ENCODE measurements at places on chromosomes 7 and 10.

DNA sequence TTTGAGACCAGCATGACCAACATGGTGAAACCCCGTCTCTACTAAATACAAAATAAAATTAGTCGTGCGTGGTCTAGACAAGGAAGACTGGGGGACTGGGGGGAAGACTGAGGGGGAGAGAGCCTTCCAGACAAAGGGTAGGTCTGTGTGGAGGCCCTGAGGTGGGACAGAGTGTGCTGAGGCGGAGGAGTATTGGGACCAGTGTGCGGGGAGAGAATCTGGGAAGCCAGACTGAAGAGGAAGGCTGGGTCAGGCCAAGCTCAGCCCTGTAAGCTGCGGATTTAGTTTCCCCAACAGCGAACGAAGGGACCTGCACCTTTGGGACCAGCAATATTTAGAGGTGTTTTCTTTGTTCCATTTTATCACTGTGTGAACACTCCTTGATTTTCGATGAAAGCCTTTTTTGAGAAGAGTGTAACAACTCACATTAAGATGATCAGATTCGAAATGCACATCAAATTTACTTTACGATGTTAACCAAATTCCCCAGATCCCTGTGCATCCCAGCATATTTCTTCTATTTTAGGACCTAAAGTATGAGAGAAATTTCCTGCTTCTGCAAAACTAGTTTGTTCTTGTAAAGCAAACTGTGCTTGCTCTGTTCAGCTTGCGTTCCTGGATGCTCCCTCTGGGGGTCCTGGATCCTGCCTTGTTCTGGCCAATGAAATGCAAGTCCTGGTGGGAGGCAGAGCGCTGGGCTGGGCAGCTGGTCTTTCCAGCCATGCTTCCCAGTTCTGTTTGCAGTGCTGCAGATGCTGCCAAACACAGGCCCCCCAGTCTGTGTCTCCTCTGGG is 39.4 kb downstream of the PLAU start:
- DNase-seq, result no peak

- no peak for DNase-seq
These were observed 37.0 kb downstream of the TBC1D12 start for GRCh38 chr10:94439275-94439861.

DNA sequence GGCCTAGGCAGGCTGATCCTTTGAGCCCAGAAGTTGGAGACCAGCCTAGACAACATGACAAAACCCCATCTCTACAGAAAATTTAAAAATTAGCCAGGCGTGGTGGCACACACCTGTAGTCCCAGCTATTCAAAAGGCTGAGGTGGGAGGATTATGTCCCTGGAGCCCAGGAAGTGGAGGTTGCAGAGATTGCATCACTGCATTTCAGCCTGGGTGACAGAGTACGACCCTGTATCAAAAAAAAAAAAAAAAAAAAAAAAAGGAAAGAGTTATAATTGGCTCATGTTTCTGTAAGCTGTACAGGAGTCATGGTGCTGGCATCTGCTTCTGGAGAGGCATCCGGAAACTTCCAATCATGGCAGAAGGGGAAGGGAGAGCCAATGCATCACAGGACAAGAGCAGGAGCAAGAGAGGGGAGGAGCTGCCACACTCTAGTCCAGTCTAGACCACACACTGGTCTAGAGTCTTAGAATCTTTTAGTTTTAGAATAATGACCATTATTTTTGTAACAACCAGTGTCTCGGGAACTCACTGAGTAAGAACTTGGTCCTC is 16.8 kb downstream of the DOCK1 start:
- no peak for DNase-seq

- no peak for DNase-seq
These were observed 65.4 kb downstream of the SLIT1 start for GRCh38 chr10:97120370-97120769.

DNA sequence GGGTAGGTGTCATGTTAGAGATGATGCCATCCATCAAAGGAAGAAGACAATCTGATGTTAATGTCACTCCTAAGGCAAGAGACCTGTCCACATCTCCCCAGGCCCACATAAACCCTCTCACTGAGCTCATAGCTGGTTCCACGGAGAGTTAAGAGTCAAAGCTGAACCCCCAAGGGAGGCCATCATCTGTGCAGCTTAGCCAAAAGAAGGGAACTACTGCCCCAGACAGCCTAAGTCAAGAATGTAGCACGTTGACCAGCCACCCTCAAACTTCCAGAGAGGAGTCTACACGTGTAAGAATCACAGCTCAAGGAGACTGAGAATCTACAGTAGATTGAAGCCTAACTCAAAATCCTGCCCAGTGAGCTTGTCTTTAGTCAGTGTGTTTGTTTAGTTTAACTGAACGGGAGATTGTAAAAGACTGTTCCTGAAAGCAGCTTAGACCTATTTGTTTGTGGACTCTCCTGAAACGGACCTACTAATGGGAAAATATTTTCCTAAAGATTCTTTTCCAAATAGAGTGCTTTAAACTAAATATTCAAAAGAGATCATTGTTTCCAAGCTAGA is 192.7 kb upstream of the NFE2L3 start:
- DNase-seq, result no peak

DNA sequence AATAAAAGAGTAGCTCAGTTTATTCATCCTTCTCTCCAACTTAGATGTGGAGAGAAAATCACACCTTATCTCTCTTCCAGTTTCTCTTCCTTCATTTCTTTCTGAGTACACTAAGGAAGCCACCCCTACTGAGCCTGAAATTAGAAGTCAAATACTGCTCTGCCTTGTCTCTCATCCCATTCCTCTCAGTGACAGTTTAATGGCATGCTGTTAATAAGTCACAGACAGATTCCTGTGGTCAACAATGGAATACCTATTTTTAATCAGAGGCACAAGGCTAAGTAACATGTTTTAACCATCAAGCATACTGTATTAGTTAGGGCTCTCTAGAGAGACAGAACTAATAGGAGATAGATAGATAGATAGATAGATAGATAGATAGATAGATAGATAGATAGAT is 253.2 kb downstream of the HTR7 start:
- no peak for DNase-seq

GRCh38 chr7:18590241-18590640 is 94.7 kb downstream of the HDAC9 start:
- DNase-seq, result no peak

DNA sequence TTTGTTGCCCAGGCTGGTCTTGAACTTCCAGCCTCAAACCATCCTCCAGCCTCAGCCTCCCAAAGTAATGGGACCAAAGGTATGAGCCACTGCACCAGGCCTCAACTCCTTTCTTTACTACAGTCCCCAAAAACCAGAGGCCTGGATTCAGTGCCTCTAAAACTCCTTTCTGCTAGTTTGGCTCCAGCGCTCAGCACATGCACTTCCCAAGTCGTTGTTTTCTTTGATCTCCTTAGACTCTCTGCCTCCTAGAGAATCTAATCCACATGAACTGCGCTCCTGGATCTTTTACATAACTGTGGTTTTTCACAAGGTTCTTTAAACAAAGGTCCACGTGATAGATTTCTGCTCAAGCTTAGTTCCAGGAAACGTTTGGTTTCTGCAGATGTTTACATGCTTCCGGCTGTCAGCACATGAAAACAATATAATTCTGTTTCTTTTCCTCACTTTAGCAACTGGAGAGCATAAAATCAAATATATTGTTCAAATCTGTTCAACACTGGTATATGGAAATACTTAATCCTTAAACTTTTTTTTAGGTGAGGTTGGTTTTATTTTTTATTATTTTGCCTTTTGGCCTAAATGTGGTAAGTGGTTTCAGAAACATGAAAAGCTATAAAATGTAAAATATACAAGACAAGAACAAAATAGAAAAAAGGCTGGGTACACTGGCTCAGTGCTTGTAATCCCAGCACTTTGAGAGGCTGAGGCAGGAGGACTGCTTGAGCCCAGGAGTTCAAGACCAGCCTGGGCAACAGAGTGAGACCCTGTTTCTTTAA is 270.5 kb upstream of the MKLN1 start:
- no peak for DNase-seq

- DNase-seq, result no peak
These were observed 54.7 kb upstream of the FIGNL1 start for GRCh38 chr7:50504646-50505546.

- DNase-seq, result no peak
These were observed 154.2 kb downstream of the GRID1 start for GRCh38 chr10:86212391-86212700.

GRCh38 chr10:79260811-79261740 is 86.2 kb upstream of the PPIF start:
- DNase-seq, result no peak

DNA sequence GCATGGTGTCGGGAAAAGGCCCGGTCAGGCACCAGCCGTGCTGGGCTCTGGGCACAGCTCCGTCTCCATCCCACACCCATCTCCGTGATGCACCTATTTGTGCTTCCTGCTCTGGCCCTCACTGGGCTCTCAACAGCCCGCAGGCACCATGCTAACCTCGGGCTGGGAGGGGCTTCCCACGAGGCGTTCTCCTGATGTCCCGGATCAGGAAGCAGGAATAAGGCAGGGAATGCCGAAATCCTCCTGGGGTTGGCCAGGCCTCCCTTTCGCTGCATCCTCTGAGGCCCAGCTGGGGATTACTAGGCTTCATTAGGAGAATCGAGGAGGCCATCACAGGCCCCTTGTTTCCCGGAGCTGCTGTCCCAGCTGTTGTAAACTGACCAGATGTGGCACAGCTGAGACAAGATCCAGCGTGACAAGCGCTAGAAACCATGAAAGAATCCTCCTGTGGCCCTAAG is 72.0 kb downstream of the FAM53B start:
- DNase-seq, result no peak

GRCh38 chr7:111594602-111595001 is 32.3 kb upstream of the IMMP2L start:
- DNase-seq, result no peak

GRCh38 chr10:33111488-33112051 is 153.5 kb upstream of the ITGB1 start:
- DNase-seq, result no peak

- no peak for DNase-seq
These were observed 173.4 kb downstream of the IMMP2L start for GRCh38 chr7:111388912-111389311.

DNA sequence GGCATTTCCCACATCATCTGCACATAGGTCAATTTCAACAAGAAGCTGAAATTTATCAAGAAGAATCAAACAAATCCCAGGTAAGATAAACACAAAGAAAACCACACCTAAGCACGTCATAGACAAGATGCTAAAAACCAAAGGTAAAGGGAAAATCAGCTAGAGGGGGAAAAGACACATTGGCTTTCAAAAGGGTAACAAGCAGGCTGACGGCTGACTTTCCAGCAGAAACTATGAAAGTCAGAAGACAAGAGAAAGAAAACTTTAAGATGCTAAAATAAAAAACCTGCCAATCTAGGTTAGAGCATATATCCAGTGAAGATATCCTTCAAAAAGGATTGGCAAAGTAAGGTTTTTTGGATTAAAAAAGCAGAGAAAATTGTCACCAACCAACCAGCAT is 59.9 kb upstream of the RHEB start:
- no peak for DNase-seq

Data from GM18507 (cell line).